Mesenteric fat pad (tissue), 1 donor: ENCODE measurements at places on chromosomes 1 and 21. TPM values are rescaled to one million over a fixed set of nuclear protein-coding genes. Genes with fewer than 3 reads are reported as not detected.

The LIN28A gene
- not detected for total RNA-seq

The FHAD1 gene
- total RNA-seq: 0.55 TPM

The RAVER2 gene
- total RNA-seq: 3.5 TPM

DNA sequence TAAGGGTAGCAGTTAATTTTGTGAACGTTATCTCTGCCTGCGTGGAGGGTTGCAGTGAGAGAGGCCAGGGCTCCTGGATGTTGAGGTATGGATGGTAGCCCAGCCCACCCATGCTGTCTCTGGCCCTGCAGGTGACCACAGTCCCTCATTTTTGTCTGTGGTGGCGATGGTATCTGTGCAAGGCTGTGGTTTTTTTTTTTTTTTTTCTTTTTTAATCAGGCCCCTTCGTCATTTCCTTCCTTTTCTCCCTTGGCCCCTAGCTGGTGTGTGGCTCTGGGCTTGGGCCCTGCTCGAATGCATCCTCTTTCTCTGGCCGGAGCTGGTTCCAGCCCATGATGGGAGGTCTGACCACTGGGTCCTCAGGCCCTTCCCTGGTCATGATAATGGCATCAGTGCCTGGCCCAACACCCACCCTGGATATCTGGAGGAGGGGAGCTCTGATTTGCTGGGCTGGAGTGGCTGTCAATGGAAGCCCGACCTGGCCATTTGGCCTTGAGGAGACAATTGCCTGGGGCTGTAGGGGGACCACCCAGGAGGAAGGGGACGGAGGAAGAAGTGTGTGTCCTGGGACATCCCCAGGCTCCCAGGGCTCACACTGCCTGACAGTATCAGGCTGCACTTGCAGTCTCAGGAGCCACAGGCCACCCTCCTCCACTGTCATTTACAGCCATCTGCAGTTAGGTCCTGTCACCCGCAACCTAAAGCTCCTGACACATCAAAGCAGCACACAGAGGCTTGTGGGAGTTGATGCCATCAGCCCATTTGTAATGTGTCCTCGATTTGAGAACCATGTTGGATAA lies 8.1 kb upstream of the RNF187 start:
- DNase-seq: peak; percentile 59

DNA sequence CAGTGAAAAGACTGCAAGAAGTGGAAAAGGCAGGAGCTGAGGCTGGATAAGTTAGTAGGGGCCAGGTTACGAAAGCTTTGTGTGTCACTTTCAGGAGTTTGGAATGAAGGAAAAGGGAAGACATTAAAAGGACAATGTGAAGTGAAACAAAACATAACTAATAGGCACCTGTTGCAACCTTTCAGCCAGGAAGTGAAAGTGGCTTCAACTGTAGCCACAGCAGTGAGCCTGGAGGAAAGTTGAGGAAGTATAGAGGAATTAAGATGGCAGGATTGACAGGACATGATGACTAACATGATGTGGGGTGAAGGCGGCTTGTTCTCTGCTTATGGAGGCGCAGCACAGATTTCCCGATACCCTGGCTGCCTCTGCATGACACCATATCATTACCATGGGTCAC lies 68.9 kb downstream of the C4BPA start:
- no peak for DNase-seq

- no peak for DNase-seq
Measured at GRCh38 chr21:42336054-42336453, 14.7 kb downstream of the TFF2 start.

DNA sequence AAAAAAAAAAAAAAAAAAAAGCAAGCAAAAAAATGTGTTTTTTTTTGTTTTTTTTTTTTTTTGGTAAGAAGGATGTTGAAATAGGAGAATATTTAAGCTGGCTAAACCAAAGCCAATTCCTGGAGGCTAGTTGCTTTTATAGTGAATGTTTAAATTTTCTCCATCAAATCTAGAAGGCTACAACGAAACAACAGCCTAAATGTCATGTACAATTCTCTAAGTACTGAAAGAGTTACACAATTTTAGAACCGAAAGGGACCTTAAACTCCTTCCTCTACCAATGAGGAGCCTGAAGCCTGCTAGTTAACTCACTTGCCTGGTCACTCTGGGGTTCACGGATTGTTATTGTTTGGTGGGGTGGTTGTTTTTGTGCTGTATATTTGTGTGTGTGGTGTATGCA lies 3.5 kb downstream of the WLS start:
- no peak for DNase-seq

- no peak for DNase-seq
Measured at GRCh38 chr1:185964946-185965345, 230.8 kb downstream of the HMCN1 start.

GRCh38 chr1:184974056-184974836 lies at the start of gene NIBAN1:
Gene NIBAN1 (minus strand): TSS chr1:184974508. CDS start chr1:184974356, 152 bp downstream.
- peak; percentile 90 for DNase-seq

GRCh38 chr1:2646837-2647236 lies 14.0 kb upstream of the MMEL1 start:
- DNase-seq: no peak

DNA sequence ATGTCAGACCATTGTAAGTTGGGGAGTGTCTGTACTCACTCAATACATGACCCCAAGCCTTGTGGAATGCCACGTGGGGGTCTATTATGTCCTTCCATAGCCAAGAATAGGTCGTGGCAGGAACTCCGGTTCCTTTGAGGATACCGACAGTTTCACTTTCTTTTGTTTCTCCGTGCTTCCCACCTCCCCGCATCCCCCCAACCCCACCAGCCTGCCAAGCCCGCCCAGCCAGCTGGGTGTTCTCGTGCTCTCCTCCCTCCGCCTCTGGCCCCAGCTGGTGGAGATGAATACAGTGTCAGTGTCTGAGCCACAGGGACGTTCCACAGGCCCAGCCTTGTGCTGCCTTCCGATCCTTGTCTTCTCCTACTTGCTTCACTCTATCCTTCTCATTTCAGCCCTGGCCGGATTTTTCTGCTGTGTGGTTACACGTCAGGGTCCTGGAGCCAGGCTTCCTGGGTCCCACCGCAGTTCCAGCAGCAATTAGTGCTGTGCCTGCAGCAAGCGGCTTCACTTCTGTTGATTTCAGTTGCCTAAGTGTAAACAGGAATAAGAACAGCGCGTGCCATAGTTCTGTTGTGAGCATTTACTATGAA lies 4.1 kb upstream of the AGTRAP start:
- no peak for DNase-seq

DNA sequence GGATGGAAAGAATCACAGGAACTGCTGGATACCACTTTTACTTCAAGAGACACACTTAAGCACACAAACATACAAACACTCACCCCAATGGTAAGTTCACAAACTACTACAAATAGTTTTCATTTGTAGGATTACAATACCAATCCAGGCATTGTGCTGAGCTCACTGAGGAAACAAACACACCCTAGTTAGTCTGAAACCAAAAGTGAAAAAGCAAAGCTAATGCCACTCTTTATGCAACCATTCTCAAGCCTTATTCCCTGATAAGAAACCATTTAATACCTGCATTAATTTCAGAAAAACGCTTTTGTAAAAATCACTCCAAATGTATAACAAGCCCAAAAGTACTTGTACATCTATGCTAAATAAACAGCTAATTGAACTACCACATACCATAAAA lies 38.3 kb downstream of the RNF115 start:
- DNase-seq: no peak
